ENCODE measurements at places on chromosomes 4 and X.
A peak's percentile ranks its signal among the peaks of the same experiment; 100 is the strongest.

- DNase-seq: no peak
Measured at GRCh38 chr4:73648478-73648877, 28.2 kb upstream of the RASSF6 start.

- DNase-seq: peak; percentile 72
Measured at GRCh38 chr4:38076153-38076669, 116.0 kb downstream of the PTTG2 start.

DNA sequence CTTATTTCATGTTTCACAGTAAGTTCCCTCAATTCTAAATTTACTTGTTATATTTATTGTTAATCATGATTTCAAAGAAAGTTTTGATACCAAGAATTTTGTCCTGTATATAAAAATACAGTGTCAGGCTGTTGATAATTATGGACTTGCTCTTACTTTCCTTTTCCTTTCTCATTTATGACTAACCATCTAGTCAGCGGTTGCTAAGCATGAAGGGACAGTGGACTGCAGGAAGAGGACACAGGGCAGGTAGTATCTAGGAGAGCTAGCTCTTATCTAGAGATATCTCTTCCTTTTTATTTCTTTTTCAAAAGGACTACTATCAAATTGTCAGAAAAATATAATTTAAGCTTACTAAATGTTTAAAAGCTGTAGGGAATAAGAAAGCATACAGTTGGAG, 1.6 kb downstream of the OPRPN start:
- no peak for DNase-seq

DNA sequence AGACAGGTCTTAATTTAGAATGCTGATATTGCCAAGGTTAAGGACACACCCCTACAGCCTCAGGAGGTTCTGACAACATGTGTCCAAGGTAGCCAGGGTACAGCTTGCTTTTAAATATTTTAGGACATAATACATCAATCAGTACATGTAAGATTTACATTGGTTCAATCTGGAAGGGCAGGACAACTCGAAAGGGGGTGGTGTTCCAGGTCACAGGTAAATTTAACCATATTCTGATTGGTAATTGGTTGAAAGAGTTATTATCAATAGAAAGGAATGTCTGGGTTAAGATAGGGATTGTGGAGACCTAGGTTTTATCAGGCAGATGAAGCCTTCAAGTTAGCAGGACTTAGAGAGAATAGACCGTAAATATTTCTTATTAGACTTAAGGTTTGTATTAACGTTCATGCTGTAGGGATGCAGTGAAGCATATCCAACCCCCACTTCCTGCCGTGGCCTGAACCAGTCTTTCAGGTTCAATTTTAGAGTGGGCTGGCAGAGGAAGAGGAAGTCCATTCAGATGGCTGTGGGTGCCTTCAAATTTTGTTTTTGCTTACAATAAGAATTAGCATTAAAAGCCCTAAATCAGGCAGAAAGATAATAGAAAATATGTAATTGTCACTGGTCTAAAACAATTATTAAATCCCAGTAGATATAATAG, 136.5 kb upstream of the GALNTL6 start:
- no peak for DNase-seq

- DNase-seq: peak; percentile 78
Measured at GRCh38 chrX:15497865-15498264, 2.7 kb upstream of the BMX start.

GRCh38 chrX:104270212-104270611, 15.5 kb upstream of the ESX1 start:
- DNase-seq: no peak

GRCh38 chr4:54308110-54308509, 79.0 kb downstream of the PDGFRA start:
- DNase-seq: no peak

DNA sequence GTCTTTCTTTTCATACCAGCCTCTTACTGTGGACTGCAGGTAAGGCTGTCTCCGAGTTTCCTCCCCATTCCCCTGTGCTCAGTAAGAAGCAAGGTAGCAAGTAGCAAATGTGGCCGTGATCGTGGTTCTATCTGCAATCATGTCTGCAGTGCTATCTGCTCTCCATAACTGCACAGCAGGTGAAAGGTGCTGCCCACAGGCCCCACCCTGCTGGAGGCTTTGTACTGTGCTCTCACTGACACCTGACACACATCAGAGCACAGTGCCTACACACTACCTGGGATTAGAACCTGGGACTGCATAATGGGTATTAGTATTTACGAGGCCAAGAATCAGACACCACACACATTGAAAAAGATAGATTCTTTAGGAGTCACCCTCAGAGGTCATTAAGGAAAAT, 15.3 kb downstream of the PGRMC1 start:
- no peak for DNase-seq

DNA sequence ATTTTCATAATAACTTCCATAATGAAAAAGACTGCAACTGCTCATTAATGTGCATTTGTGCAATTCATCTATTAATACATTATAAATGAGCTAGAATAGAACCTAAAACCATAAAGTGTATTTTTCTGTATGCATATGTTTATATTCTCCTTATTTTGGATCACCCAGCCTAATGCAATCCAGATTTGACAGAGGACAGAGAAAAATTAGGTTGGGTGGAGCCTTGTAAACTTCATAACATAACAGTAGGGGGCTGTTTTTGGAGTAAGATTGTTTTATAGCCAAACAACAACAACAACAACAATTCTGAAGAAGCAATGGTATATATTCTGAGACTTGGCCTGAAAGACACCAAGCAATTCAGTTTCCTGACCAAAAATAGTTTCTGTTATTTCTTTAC, 615.3 kb upstream of the SLIT2 start:
- no peak for DNase-seq

GRCh38 chrX:45714866-45715265, 514.2 kb upstream of the DIPK2B start:
- DNase-seq: peak; percentile 90

GRCh38 chr4:183288955-183289354, 31.1 kb downstream of the CLDN22 start:
- no peak for DNase-seq

DNA sequence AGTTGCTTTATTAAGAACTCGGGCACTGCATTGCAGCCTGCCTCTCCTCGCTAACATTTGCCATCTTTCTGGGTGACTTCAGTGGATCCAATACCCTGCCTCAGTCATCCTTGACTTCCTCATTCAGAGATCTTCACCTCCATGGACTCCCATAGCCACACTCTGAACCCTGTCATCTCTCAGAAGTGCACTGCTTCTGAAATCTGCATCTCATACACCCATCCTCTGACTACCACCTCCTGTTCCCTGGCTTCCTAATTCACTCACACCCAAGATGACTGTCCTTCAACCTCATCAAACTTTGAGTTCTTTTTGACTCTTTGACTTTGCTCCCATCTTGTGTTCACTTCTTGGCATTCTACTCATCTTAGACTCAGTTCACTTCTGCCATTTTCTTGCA, 25.3 kb upstream of the CYBB start:
- no peak for DNase-seq

GRCh38 chrX:134930501-134930900, 60.3 kb upstream of the SMIM10 start:
- no peak for DNase-seq

- DNase-seq: no peak
Measured at GRCh38 chr4:107682306-107682705, 37.7 kb downstream of the PAPSS1 start.

- DNase-seq: no peak
Measured at GRCh38 chrX:11577603-11578002, 88.1 kb downstream of the ARHGAP6 start.

DNA sequence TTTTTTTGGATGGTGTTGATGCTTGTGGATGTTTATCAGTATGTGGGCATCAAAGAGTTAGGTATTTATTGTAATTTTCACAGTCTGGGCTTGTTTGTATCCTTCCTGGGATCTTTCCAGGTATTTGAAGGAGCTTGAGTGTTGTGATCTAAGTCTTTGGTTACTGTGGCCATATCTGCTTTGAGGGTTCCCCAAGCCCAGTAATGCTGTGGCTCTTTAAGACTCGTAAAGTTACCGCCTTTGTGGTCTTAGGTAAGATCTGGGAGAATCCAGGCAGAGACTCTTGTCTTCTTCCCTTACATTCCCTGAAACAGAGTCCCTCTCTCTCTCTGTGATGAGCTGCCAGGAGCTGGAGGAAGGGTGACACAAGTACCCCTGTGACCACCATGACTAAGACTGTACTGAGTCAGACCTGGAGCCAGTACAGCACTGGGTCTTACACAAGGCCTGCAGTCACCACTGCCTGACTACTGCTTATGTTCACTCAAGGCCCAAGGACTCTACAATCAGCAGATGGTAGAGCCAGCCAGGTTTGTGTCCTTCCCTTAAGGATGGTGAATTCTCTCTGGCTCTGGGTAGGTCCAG, 62.2 kb downstream of the FMR1NB start:
- peak; percentile 2 for DNase-seq

- no peak for DNase-seq
Measured at GRCh38 chr4:185542626-185543315, 7.5 kb upstream of the PDLIM3 start.

- DNase-seq: no peak
Measured at GRCh38 chr4:82913305-82913704, 12.8 kb downstream of the THAP9 start.

DNA sequence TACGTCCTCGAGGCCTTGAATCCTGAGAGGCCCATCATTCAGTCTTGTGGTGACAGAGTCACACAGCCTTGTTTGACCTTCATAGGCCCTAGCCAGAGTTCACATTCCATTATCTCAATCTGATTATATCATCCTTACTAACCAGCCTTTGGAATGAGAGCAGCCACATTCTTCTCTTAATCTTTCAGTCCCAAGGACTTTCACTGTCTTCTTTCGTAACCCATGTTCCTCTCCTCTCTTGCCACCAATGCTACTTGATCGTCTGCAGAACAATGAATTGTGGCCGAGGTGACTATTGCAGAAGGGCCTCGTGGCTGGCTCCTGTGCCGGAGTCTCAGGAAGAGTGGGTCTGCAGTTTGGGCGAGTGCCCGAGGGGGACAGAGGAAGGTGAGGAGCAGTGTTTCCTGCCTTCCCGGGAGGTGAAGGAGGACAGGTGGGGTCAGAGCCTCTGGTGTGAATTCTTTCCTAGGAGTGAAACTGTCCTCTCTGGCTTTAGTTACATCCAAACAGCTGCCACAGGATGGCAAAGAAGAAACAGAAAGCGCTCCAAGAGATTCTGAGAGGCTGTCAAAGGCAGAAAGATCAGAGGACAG, 94.6 kb downstream of the LIMCH1 start:
- no peak for DNase-seq

DNA sequence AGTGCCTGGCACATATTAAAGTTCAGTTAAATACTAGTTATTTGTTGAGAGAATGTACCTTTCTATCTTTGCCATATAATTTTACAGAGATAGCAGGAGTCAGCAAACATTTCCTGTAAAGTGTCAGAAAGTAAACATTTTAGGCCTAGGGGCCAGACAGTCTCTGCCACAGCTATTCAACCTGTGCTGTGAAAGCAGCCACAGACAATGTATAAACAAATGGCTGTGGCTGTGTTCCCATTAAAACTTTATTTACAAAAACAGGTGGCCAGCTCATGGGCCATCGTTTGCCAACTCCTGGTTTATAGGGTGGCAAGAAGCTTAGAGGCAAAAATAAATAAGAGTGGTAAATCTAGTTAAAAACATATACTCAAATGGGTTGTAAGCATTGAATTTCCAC, 34.0 kb upstream of the BRS3 start:
- no peak for DNase-seq

GRCh38 chrX:103092942-103093341, at the start of gene NXF3:
Gene NXF3 (minus strand): TSS chrX:103093143. CDS start chrX:103093023, 120 bp downstream.
- DNase-seq: no peak

DNA sequence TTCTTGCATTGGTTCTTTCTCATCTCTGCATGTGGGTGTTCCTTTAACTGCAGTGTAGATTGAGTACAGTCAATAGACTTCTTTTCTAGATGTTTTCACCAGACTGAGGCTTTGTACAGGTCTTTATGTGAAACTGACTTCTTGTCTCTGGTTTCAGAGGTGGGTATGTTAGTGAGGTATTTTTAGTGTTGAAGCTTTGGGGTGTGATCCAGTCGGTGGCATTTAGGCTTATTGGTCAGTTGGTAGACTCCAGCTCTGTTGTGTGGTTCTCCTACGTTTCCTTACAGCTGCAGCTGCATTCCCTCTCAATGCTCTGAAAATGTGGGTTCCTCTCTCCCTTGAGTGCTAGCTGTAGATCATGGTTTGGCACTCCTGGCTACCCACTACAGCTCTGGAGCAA, 21.3 kb upstream of the AMBN start:
- DNase-seq: no peak

GRCh38 chrX:50098749-50099148, 102.1 kb downstream of the AKAP4 start:
- no peak for DNase-seq

DNA sequence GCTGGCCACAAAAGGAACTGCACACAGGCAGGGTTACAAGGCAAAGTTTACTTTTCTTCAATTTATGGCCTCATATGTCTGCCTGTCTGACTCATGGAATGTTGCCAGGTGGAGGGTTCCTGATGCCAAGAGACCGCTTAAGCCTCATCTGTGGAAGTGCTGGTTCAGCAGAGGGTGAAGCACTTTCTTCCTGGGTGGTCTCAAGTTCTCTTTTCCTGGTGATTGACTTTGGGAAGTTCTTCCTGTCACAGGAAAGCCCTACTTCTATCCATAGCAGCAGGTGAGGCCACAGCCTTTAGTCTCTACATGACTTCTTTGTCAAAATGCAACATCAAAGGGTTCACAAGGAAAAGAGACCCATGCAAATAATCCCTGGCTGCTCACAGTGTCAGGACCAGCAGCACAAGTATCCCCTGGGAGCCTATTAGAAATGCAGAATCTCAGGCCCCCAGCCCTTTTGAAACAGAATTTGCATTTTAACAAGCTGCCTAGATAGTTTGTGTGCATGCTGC, 81.4 kb upstream of the IGFBP7 start:
- no peak for DNase-seq

- DNase-seq: no peak
Measured at GRCh38 chrX:7347465-7347864, 199.5 kb upstream of the PUDP start.

DNA sequence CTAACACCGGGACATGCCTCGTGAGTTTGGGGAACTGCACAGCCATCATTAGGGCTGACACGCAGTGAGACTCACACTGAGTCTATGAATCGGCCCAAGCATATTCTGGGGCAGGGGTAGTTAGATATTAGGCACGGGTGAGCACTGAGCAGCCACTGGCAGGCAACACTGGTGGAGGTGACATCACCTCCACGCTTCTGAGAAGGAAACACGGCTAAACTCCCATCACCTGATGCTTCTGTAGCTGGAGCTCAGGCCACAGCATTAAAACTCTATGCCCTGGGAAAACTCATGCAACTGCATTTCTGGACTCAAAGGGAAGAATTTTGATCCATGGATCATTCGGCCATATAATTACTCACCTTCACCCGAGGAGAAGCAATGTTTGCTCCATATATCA, 100.8 kb upstream of the OTUD4 start:
- no peak for DNase-seq

Measured in inflammatory macrophage treated with lipopolysaccharide for 1 hour (primary cell).